Activated T-helper 1 cell treated with anti-CD3 and anti-CD28 coated beads, Interleukin-12 subunit alpha, Interleukin-12 subunit beta, Interleukin-2, Interleukin-4 antibody, amounts not matched to agents 30 ng/mL and 10 ng/mL and 1 ng/mL, durations not matched to agents 14 hours and 24 hours and 36 hours (primary cell): ENCODE measurements at places on chromosomes 12 and 14.

DNA sequence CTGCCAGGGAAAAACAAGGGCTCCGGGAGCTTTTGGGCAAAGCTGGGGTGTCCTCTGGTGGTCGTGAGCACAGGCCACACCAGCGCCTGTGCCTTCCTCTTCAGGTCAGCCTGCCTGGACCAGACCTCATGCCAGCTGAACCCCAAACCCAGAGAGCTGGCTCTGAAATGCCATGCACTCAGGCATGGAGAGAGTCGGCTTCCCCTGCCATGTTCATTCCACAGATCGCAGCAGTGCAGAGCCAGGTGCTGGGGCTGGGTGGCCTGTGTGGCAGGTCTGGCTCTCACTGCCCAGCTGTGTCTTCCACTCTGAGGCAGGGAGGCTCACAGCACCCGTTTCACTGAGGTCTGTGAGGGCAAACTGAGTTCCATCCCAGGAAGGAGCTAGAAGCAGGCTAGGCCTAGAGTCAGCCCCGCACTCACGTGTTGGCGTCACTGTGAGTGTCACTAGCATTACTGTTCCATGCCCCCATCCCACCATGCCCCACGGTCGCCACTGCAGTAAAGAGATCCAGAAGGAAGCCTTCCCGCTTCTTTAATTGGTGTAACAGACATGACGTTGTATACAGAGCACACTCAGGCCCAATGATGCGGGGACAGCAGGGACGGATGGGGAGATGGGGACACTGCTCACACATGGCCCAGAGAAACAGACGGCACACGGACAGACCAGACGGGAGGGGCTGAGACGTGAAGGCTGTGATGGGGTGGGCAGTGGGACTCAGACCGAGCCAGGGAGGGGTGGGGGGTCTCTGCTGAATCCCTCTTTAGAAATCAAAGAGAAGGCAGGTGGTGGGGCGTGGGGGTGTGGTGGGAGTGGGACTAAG is 2.7 kb downstream of the ARL6IP4 start:
- no peak for DNase-seq

- DNase-seq, result no peak
Observed at GRCh38 chr14:79567306-79567705, 644.0 kb downstream of the DIO2 start.

GRCh38 chr14:55277972-55278740 is 6.9 kb downstream of the FBXO34 start:
- no peak for DNase-seq

DNA sequence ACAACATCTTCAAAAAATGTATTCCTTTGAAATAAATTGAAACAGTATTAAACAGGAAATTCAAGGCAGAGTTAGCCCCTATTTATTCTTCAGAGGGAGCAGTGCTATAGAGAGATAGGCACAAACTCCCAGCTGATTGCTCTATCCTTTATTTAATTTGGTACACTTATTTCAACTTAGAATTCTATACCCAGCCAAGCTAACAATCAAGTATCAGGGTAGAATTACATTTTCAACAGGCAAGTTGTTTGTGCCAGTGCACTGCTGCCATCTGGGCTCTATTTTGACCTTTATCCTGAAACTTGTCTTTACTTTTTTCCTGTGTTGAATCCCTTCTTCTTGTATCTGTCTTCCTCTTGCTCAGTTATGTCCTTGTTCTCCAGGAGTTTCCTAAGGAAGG is 159.2 kb downstream of the STXBP6 start:
- DNase-seq, result no peak

- DNase-seq, result no peak
Observed at GRCh38 chr12:31002999-31003398, 70.7 kb upstream of the DDX11 start.

DNA sequence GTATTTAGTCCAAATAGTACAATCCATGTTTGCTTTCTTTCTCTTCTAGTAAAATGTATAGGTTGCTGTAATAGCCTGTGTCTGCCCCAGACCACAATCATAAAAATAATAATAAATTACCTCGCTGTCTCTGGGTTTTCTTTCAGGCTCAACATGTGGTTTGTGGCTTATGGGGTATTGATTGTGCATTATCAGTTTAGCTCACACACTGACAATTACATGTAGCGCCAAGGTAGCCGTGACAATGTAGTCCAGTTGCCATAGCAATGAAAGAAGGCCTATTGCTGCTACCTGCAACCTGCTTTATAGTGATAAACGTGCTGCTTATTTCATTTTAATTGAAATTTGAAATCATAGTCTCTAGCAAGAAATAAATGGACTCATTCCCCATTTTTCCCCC is 1009.8 kb downstream of the NRXN3 start:
- no peak for DNase-seq

- no peak for DNase-seq
Observed at GRCh38 chr12:41274643-41275042, 86.5 kb downstream of the PDZRN4 start.

DNA sequence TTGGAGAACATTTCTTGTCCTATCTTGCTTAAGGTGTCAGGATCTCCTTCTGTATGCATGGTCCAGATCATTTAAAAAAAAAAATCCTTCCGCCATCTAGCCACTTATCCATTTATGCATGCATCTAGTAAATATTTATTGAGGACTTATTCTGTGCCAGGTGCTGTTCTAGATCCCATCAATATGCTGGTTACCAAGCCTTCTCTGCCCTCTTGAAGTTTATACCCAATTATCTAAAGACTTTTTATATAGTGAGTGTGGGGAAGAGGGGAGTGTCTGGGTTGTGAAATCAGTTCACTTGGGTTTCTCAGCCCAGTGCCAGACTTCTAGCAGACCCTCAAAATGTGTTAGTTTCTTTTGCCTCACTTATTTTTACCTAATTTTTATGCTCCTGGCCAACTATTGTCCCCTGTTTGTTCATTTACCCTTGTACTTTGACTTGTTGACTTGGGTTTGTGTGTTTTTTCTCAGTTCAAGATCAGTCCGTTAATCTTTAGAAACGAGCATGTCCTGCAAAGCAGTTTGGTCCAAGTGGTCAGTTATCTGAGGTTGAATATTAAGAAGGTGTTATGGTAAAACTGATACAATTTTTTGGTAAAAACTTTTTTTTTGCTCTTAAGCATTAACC is 488.9 kb downstream of the PCNX1 start:
- no peak for DNase-seq

GRCh38 chr12:22287776-22288621 is 46.5 kb downstream of the ST8SIA1 start:
- no peak for DNase-seq

DNA sequence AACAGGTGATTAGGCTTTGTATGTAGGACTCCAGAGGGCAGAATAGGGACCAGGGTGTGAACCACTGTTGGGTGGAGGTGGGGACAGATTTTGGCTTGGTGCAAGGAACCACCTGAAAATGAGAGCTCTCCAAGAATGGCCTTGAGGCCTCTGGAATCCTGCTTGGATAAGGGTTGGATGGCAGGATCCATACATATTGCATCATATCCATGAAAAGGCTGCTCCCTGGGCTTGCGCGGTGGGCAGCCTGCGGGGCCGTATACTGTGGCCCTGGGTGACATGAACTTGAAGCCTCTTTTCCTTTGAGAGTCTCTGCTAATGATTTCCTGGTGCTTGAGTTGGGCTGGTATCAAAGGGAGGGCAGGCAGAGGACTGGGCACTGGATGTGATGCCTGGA is 1.3 kb upstream of the SLC10A1 start:
- no peak for DNase-seq
